GM23338 (cell line): ENCODE measurements at places on chromosomes 5 and 9. TPM values are rescaled to one million over a fixed set of nuclear protein-coding genes. Genes with fewer than 3 reads are reported as not detected.

- DNase-seq = no peak
Observed at GRCh38 chr9:128940271-128940921, 7.0 kb downstream of the DOLK start.

- no peak for DNase-seq
Observed at GRCh38 chr5:106106384-106106783, 1564.4 kb downstream of the EFNA5 start.

DNA sequence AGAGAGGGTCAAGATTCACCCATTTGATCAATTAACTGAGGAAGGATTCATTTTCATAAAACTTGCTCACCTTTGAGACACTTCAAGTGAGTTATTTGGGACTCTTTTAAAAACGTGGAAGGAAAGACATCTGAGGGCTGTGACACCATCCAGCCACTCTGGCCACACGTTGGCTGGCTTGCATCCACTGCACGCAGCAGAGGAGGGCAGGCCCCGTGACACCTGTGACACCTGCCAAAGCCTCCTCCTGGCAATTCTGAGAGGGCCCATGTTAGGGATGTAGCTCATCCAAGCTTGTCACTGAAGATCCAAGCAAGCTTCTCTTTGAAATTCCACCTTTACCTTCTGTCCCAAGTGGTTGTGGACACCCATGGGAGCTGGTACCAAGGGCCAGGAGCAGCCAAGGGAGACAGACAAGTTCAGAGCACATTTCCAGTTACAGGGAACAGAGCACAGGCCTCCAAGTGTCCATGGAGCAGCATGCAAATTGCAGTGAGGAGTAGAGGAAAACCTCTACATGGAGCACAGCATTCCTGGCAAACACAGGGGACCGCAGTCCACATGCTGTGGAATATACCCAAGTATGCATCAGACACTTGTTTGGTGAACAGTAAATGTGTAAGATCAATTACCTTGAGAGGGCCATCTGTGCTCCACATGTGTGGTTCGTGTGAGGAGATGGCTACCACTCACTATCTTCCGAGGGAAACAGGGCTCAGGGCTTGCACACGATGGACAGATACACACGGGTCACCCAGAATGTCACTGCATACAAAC, 4.8 kb downstream of the PRSS3 start:
- DNase-seq = no peak

The JAKMIP2 gene
- 16.9 and 27.2 TPM in 2 replicates for total RNA-seq

The SLC34A3 gene
- total RNA-seq = not detected in 2 replicates
